Activated CD4-positive, alpha-beta T cell treated with anti-CD3 and anti-CD28 coated beads, Interleukin-10, Interleukin-2, amounts not matched to agents 100 ng/mL and 50 ng/mL, durations not matched to agents 16 hours and 8 hours (primary cell): ENCODE measurements at places on chromosomes 12 and 14.

DNA sequence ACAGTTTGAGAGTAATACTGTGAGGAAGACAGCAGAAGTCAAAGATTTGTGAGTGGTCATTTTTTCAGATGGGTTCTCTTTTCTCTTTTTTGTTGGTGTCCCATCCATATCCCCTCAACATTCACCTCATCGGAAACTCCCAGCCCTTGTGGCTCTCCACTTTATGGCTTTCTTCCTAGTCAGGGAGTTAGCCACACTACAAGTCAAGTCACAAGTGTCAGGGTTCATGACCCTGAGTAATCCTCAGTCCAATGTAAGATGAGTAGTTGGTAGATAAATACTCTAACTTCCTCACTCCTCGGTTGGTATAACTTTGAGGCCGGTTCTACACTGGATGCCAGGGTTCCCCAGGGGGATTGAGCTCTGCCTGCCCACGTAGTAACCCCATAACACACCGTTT lies 41.4 kb downstream of the PTGER2 start:
- no peak for DNase-seq

- no peak for DNase-seq
These were observed 135.7 kb upstream of the SEL1L start for GRCh38 chr14:81669308-81669707.

- DNase-seq: no peak
These were observed 25.4 kb upstream of the DLK1 start for GRCh38 chr14:100701314-100701713.

- DNase-seq: no peak
These were observed 762.9 kb downstream of the C12orf50 start for GRCh38 chr12:87266305-87266704.

- no peak for DNase-seq
These were observed 89.1 kb downstream of the BEGAIN start for GRCh38 chr14:100498068-100498467.

DNA sequence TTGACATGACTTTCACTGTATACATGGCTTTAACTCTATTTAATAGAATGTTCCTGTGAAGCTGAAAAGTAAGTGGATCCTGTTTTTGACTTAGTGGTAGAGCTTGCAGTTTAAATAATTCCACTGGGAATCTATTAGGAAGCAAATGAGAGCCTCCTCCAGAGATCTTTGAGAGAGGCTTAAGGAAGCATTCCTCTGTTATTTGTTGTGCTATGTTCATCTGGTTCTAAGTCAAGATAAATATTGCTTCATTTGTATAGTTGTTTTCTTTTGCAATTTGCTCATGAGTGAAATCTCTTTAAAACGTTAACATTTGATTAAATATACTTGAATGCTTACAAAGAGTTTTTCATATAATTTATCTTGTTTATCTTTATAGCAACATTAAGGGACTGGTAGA lies 70.4 kb downstream of the TMTC2 start:
- DNase-seq: no peak

- DNase-seq: no peak
These were observed 74.4 kb downstream of the CEP128 start for GRCh38 chr14:80867091-80867490.

GRCh38 chr12:25699454-25699853 lies 146.4 kb upstream of the LMNTD1 start:
- no peak for DNase-seq

DNA sequence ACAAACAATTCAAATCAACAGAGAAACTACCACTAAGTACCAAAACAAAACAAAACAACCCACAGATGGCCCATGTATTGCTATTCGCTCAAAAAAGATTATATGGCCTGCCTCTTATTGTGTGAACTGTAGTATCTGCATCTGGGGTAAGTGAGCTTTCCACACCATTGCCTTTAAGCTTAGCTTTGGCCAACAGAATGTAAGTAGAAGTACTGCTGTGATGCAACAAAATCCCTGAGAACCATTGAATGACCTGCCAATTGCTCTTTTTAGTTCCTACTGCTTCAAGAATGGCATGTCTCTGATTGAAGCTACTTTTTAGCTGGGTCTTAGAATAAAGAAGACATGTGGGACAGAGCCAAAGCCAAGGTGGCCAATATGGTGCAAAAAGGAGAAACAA lies 32.5 kb downstream of the PPFIA2 start:
- DNase-seq: no peak

DNA sequence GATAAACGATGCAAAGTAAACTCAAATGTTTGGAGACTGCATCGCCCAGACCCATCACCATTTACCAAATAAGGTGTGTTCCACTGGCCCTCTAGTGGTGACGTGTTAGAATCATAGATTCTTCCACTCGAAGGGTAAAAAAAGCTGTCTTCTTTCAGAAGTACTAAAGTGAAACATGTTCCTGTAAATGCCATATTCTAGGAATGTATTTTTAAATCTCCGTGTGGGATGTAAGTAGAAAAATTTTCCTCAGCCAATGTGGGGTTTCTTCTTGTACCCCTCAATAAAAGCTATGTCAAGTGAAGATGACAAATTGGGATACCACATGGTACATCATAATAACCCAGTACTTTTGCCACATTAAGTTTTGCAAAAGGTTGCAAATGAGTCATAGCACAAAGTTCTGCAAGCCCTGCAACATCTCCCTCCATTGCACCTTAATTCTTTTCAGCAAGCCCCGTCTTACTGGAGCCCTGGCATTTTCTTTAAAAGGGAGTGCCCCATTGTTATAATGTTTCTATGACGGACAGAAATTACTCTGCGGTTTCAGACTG lies 100.8 kb downstream of the CCER1 start:
- peak; percentile 28 for DNase-seq

DNA sequence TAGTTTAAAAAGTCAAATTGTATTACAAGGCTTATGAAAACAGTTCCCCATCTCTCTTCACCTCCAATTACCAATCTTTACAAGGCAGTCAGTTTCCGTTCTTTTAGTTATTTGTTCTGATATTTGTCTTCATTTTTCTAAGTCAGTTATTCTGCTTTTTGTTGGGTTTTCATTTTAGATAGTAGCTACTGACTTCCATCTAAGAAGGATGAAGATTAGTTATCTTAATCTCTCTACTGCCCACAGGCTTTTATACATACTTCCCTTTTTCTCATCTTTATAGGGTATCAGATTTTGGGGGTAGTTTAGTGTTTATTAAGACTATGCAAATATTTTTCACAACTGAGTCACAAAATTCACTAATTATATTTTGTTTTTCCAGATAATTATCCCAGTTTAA lies 38.4 kb downstream of the FRS2 start:
- no peak for DNase-seq

GRCh38 chr14:34060651-34060999 lies 109.8 kb upstream of the EGLN3 start:
- DNase-seq: no peak

DNA sequence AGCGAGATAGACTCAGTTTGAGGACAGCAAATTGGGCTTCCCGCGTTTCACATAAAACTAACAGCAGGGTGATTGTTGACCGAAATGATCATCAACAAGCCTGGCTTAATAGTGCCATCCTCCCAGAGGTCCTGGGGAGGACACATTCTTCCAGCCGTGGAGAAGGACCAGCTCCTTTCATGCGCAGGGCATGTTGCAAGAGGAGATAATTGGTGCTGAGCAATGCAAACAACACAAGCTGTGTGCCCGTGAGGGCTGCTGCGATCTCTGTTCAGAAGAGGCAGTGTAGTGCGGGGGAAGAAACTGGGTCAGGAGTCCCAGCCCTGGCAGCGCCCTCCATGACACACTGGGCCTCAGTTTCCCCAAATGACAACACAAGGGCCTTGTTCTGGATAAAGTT lies 54.3 kb downstream of the CCDC85C start:
- DNase-seq: no peak

DNA sequence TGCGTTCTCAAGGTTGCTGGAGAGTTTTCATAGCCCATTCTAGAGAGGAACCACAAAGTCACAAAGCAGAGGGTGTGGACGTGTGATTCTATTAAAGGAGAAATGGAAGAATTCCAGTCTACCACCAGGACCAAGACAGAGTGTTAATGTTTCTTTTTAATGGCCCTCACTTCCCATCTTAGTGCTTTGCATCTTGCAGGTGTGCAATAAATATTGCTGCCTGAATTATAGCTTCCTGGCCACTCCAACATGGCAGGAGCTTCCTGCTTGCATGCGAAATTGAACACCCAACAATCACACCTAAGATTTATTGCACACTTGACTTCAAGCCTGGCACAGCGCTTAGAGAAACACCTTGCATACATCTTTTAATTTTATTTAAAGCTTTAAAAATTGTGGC lies 22.4 kb upstream of the PPP1CC start:
- DNase-seq: no peak

DNA sequence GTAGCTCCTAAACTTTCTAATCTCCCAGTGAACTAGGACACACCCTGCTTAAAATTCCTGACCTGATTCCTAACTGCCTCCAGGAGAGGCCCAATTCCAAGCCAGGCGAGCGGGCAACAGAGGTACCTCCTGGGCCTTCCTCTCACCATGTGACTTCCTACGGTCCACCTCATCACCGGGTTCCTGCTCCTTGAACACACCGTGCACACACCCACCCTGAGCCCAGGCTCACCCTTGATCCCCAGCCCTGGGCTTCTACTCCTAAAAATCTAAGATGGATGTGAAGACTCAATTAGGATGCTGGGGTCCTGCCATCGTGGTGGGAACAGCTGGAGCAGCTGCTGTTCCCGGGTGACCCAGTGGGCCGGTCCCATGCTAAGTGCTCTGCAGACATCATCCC lies 68.6 kb downstream of the CHGA start:
- DNase-seq: no peak

- DNase-seq: no peak
These were observed 27.1 kb upstream of the SLC17A8 start for GRCh38 chr12:100329800-100330199.

DNA sequence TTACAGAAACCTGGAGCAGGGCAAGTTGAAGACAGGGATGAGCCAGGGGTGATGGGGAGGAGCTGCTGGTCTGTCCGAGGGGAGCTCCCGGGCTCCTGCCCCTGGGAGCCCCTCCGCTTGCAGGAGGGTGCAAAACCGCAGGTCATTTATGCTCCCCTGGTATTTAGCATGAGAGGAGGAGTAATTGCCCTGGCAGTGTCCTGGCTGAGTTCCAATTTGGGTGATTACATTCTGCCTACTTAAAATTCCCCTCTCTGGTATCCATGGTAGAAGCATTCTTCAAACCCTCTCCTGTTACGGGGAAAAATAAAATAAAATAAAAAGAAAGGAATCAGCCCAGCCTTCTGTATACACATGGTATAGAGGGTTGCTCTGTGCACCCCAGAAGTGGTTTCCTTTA lies 61.7 kb upstream of the VRK1 start:
- no peak for DNase-seq

- DNase-seq: no peak
These were observed 150.2 kb downstream of the TMEM132D start for GRCh38 chr12:129753586-129753985.

DNA sequence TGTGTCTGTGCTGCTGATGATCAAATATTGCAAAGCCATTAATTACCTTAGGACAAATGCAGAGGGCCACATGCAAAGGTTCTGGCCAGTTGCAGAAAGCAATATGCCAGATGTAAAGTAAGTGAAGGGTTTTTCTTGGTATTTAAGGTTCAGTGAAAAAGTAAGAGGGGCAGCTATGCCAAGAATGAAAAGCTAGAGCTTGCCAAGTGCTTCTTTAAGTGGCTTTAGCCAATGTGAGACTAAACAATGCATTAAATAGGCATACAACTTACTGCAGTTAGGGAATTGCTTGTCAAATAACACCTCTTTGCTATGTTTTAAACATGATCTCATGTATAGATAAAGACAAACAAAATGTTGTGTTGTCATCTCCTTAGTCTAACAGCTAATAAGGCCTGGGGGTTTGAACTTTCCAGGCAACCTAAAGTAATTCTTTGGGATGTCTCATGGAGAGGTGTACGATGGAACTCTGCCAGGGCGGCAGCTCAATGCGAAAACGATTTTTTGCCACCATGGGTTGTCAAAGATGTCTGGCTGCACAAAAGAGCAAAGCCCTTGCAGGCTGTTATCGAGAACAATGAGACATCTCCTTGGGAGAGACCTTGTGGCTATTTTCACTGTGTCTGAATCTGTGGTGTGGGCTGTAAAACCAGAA lies 12.0 kb downstream of the IGF1 start:
- DNase-seq: no peak

DNA sequence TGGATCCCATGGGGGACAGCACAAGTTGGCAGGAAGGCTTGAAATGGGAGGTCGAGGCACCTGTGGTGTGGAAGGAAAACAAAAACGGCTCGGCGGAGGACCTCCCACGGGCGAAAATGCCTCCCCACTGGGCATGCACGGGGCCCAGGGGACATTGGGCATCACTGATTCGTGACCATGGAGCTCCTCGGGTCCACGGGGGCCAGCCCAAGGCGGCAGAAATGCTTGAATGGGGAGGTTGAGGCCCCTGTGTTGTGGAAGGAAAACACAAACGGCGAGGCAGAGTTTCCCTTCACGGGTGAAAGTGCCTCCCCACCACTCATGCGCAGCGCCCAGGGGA lies 376.0 kb downstream of the ALG10 start:
- DNase-seq: no peak

GRCh38 chr14:69360438-69361108 lies 37.5 kb downstream of the ERH start:
- DNase-seq: no peak

- DNase-seq: no peak
These were observed 35.3 kb downstream of the FBRSL1 start for GRCh38 chr12:132525011-132525832.

DNA sequence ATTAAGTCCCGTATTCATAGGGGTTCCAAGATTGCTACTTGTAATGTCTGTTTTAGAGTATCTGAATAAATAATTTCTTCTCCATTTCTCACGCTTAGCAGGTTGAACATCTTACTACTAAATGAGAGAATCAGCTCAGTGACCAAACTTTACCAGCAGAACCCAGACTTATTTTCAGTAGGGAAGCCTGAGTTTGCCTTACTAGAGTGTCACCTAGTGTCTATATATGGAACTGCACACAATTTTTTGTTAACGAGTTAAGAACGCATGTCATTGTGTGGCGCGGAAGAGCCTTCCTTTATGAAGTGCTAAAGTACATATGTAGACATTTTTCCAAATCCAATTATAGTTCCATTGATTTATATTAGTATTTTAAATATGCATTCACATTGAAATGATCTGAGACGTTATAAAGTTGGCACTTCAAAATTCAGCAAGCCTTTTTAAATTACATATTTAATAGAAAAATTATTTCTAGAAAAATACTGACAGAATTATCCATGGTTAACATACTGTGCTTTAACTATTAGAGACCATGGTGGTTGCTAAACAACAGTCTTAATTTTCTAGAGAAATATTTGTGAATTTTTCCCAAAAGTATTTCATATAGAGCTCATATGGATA lies 88.3 kb downstream of the RPS29 start:
- peak; percentile 64 for DNase-seq

DNA sequence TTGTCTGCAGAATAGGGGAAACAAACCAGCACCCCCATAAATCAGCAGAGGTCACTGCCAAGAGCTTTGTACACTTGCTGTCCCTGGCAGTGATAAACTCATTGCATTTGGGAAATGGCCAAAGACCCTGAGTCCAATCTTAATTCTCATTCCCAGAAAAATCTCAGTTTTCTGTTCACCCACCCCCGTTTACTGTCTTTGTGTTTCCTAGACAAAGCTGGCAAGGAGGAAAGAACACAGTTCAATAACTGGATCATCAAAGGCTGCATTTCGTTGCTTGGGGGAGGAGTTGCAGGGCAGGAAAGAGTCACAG lies 365.1 kb downstream of the DPF3 start:
- no peak for DNase-seq

- DNase-seq: no peak
These were observed 89.7 kb downstream of the PPP2R5C start for GRCh38 chr14:101851183-101851582.
